NCI-H2081 treated with DMSO at 0.1 percent for 48 hours (cell line): ENCODE measurements at places on chromosomes 7 and 10.

GRCh38 chr7:101171442-101171837 lies 6.1 kb upstream of the VGF start:
- DNase-seq: no peak

- no peak for DNase-seq
These were observed 9.8 kb upstream of the GRB10 start for GRCh38 chr7:50792342-50793119.

GRCh38 chr7:157397731-157398691 lies 61.2 kb downstream of the DNAJB6 start:
- no peak for DNase-seq

GRCh38 chr7:88165697-88166096 lies 54.1 kb downstream of the SRI start:
- no peak for DNase-seq

DNA sequence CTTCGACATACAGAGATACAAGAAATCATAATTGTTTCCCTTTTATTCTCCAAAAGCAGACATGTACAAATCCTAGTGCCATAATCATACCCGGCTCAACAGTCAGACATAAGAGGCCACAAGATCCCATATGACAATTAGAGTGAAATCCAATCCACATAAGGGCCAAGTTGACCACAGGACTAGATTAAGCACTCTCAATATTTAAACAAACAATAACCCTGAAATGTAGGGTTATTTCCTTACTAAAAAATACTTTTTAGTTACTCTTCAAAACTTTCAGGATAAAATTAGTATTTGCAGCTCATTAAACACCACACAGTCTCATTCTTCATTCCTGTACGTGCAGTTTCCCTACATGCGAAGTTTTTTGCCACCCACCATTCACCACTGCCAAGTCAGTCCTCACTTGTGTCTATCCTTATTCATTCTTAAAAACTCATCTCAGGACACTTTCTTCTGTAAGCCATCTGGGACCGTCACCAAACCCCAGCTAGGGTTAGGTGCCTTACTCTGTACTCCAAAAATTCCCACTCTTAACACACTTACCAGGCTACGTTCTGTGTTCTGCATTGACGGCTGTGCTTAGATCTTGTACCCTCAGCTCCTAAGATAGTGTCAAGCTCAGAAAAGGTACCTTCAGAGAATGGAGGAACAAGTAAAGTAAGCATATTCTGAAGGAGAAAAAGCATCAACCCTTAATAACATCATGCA lies 47.8 kb upstream of the NEBL start:
- DNase-seq: no peak

DNA sequence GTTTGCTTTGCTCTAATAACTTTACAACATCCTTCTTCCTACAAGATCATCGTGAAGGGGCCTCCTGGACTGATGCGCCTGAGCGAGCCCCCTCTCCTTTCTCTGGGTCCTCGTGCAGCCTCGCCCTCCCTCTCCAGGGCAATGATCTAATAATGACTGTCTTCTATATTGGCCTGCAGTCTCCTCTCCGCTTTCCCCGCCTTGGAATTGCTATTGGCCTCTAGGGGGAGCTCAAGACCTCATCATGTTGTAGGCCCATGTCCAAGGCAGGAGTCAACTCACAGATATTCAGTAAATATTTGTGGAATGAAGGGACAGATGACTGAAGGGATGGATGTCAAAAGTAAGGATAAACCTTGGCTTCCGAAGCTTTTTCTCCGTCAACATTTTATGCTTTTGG lies 1180.3 kb downstream of the TYW1 start:
- DNase-seq: peak; percentile 72

DNA sequence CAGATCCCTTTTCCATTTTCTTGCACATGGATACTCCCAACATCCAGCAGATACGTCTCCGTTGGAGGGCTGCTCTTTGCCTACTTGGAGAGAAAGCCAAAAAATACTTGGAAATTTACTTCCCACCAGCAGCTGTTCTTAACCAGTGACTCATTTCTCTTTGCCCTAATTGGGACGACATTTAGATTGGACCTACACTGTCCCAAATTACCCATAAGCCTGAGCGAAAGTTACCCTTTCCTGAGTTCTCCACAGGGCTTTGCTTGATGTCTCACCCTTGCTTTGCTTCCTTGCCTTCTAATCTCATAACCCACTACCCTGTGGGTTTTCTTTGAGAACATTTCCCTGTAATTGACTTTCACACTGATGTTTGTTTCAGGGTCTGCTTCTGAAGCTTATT lies 48.1 kb downstream of the SAMD8 start:
- no peak for DNase-seq

DNA sequence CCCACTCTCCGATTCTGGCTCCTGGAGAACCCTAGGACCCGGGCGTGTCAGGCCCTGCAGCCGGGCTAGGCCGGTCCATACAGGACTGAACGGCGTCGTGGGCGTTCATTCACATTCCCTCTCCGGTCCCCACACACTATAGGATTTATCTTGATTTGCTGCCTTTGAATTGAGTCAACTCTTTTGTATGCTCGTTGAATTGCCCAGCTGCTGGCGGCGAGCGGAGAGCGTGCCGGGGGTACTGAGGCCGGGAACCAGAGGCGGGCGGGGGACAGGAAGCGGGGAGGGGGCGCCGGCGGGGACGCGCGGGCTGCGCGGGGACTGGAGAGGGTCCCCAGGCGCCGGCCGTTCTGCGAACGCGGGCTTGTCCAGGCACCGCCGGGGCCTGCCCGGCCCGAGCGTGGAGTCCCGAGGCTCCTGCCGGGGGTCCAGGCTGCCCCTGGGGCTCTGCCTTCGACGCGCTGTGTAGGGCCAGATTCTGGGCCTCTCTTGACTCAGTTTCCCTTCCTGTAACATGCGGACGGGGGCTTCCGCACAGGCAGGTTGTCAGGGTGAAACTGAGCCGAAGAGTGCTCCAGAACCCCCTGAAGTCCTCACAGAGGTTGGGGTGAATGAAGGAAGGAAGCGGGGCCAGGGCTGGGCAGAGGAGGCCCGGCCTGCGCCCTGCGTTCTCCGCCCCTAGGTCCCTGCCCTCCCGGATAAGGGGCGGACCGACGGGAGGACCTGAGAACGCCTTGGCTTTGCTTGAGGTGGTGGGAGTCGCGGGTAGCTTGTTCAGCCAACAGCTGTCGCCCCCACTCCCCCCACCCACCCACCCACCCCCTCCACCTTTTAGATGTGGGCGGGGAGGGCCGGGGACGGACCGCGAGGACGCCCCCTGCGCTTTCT lies 769 bp upstream of the ELFN1 start:
- no peak for DNase-seq

- DNase-seq: no peak
These were observed 58.1 kb downstream of the CAV1 start for GRCh38 chr7:116582806-116583444.

- DNase-seq: no peak
These were observed 7.6 kb downstream of the PSMA2 start for GRCh38 chr7:42924223-42924838.

- DNase-seq: no peak
These were observed 16.1 kb downstream of the MYO1G start for GRCh38 chr7:44962483-44963251.

DNA sequence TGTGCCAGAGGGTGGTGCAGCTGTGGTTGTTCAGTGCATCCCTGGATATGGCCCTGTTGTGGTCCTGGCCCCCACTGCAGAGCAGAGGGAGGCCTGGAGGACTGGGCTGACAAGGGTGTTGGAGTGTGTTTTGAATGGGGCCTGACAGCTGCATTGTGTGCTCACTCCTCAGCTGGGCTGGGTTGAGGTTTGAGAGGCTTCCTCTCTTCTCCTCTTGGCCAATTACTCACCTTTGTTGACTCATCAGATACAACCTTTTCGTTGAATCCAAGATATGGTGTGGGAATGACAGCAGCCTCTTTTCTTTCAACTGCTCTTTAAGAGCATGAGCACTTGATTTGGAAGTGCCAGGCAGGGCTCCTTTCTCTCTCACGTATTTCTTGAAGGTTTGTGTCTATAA lies 228.5 kb upstream of the COBL start:
- no peak for DNase-seq

GRCh38 chr7:80206763-80207162 lies 72.1 kb downstream of the GNAI1 start:
- no peak for DNase-seq

DNA sequence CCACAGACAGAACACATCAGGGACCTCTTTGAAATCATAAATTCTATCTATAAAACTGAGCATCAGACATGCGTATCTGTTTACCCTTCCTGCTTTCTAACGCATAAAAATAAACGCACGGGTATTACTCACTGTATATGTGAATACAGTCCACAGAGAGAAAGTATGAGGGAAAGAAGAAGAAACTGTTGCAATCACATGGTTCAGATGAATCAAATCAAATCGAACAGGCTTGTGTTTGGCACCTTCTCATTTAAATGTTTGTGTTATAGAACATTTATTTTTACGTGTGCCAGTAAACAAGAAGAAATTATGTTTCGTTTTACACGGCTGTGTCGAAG lies 322.0 kb downstream of the FRMD4A start:
- no peak for DNase-seq

DNA sequence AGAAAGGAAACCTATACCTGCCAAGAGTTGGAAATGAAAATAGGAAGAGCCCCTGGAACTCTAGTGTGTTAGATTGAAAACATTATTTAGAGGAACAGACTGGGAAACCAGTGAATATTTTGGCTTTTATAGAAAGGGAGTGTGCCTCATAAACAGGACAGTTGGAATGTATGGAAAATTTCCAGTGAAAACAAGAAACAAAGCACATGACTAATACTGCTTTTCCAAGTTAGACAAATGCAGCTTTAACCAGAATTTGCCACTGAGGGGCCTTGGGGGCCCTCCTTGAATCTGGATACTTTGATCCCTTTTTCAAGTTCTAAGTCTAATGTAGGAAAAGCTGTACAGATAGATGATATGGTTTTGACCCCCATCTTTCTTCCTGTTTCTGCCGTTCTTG lies 21.2 kb downstream of the ITGB8 start:
- DNase-seq: no peak

- DNase-seq: no peak
These were observed 3.5 kb downstream of the DMTF1 start for GRCh38 chr7:87155788-87156187.

DNA sequence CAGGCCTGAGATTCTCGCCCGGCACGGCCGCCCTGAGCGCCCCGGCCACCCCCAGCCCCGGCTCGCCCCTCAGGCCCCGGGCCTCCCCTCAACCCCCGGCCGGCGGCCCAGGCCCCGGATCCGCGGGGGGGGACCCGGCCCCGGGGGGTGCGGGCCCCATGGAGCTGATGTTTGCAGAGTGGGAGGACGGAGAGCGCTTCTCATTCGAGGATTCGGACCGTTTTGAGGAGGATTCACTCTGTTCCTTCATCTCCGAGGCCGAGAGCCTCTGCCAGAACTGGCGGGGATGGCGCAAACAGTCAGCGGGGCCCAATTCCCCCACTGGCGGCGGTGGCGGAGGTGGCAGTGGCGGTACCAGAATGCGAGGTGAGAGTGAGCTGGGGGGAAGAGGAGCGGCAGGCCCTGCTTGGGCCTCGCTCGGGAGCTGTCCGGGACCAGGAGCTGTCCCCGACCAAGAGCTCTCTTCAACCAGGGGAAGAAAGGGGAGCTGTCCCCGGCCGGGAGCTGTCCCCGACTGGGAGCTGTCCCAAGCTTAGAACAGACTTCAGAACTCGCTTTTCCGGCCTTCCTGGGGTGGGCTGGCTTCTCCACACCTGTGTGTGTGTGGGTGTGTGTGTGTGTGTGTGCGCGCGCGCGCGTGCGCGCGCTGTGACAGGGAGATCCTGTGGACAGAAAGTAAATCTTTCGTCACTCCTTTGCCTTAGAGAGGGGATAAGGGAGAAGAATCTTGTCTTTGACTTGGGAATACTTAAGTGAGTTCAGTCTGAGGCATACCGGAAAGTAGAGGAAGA lies 510 bp downstream of the ZSWIM8 start:
- DNase-seq: no peak

GRCh38 chr7:72025381-72025960 lies 386.7 kb downstream of the CALN1 start:
- DNase-seq: no peak

- no peak for DNase-seq
These were observed 142.7 kb downstream of the TRIL start for GRCh38 chr7:28815369-28815927.

DNA sequence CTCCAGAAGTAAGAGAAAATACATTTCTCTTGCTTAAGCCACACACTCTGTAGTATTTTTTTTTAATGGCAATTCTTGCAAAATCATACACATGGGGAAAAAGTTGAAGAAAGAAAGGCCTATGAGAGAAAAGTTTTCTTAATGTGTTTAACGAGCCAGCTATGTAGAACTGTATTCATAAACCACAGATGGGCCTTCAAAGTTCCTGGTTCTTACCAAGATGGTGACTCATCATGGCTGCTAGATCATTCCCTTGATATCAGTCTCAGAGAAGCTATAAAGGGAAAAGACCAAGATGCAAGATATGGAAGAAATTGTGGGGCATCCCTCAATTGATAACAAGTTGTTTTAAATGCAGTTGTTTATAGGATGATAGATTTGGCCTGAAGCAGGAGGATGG lies 992.7 kb upstream of the MBL2 start:
- no peak for DNase-seq

GRCh38 chr7:139588632-139589031 lies 65.1 kb downstream of the CLEC2L start:
- DNase-seq: no peak

DNA sequence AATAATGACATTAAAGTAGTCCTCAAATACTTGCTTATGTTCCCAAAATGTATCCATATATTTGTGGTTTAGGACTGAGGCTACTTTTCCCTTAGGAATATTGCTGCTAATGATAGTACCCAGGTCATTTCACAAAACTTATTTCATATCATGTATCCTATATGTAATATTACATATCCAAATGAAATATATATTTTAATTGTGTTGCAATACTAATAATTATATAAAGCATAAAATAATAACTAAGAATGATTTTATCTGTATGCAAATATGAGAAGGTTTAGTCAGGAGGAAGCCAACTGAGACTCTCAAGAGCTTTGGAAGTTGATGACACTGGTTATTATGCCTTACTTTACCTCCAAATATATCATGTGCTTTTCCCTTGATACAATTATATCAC lies 231.5 kb upstream of the KLF14 start:
- no peak for DNase-seq

DNA sequence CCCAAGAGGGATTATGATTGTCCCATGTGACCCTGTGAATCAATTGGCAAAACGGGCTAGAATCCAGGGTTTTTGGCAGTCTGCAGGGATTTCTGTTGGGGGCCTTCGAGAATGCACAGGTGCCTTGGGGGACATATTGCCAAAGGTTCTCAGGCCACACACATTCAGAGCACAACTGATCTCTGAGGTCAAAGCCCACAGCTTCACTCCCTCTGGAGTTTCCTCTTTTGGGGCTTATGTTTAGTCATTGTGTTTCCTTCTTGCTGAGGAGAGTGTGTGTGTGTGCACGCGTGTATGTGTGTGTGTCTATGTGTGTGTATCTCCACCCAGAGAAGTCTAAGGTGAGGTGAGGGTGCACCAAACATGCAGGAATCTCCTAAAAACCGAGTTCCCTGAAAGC lies 8.8 kb downstream of the PPIF start:
- no peak for DNase-seq
